Heart left ventricle (tissue), 16 donors: ENCODE measurements at places on chromosomes 3 and 15.

- DNase-seq: no peak
Measured at GRCh38 chr3:26368312-26368711, 254.3 kb upstream of the LRRC3B start.

GRCh38 chr3:159828542-159828943 lies 160.1 kb upstream of the IL12A start:
- no peak for DNase-seq

GRCh38 chr3:101781166-101781565 lies 2.2 kb downstream of the NXPE3 start:
- no peak for DNase-seq

GRCh38 chr15:43799945-43800285 lies at the start of gene SERINC4:
SERINC4 (minus strand) TSS chr15:43800220; CDS start chr15:43799986, 234 bp downstream.
- DNase-seq: no peak

DNA sequence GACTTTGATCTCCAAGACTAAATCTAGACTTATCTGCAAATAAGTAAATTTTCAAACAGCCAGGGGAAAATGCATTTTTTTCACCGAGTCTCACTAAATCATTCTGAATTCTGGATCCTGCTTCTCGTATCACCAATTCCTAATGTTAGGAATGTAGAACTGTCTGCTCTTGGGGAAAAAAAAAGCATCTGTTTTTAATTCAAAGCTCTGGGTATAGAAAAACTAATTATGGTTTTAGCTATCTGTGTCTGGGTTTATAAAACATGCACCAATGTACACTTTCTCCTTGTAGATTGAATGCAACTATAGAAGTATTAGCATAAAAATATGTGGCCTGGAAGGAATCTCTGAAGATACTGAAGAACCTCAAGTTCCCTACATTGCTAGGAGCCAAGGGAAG lies 4.8 kb upstream of the CDAN1 start:
- DNase-seq: no peak

DNA sequence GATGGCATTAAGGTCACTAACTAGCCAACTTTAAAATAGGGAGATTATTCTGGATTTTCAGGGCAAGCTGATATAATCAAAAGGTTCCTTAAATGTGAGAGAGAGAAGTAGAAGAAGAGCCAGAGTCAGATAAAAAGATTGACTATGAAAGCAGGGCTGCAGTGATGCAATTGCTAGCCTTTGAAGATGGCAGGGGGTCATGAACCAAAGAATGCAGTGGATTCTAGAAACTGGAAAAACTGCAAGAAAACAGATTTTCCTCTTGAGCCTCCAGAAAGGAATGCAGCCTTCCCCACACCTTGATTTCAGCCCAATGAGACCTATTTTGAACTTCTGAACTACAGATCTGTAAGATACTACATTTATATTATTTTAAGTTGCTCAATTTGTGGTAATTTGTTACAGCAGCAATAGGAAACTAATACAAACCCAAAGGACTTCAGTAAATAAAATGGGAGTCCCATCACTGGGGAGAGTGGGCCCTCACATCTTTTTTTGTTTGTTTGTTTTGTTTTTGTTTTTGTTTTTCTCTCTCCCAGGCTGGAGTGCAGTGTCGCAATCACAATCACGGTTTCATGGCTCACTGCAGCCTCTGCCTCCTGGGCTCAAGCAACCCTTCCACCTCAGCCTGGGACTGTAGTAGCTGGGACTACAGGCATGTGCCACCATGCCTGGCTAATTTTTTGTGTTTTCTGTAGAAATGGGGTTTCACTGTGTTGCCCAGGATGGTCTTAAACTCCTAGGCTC lies 31.4 kb upstream of the RYK start:
- no peak for DNase-seq

DNA sequence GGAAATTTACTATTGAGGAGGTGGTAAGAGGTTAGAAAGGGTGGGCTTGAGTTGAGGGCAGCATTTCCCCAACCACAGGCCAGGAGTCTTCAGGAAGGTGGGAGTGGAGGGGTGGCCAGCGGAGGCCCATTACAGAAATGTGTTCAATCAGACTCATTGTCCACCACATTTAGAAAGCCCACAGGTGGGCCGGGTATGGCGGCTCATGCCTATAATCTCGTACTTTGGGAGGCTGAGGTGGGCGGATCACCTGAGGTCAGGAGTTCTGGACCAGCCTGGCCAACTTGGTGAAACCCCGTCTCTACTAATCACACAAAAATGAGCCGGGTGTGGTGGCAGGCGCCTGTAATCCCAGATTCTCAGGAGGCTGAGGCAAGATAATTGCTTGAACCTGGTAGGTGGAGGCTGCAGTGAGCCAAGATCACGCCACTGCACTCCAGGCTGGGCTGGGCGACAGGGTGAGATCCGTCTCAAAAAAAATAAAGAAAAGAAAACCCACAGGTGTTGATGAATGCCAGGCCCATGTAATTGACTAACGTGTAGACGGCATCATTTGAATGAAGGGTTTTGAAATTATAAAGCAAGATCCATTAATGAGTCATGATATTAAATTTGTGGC lies 12.2 kb upstream of the SYNM start:
- no peak for DNase-seq

DNA sequence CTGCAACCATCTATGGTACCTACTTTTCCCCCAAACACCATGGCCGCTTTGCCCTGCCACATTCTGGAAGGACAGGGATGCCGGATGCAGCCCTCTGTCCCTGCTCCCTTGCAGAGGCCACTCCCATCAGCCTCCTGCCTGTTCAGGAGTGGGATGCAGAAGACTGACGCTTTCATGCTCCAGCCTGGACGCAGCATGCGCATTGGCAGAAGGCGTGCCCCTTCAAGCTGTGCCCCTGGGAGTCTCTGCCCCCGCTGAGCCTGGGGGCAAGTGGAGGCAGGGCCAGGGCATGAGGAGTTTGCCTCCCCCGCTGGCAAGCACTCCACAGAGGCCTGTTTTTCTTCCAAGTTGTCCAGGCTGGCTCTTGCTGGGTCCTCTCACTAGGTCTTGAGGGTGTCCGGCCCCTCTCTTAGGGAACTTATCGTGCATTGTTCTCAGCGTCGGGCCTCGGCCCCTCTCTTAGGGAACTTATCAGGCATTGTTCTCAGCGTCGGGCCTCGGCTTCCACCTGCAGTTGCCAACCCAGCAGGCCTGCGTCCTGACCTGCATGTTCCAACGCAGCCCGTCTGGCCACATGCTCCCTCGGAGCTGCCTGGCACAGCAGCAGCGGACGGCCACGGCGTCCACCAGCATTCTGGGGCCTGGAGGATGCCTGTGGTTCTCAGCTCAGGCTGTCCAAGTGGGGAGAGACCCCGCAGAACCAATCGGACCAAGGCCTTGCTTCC lies 14.6 kb upstream of the SNRPA1 start:
- DNase-seq: no peak

- no peak for DNase-seq
Measured at GRCh38 chr3:72763751-72764440, 84.3 kb downstream of the SHQ1 start.

DNA sequence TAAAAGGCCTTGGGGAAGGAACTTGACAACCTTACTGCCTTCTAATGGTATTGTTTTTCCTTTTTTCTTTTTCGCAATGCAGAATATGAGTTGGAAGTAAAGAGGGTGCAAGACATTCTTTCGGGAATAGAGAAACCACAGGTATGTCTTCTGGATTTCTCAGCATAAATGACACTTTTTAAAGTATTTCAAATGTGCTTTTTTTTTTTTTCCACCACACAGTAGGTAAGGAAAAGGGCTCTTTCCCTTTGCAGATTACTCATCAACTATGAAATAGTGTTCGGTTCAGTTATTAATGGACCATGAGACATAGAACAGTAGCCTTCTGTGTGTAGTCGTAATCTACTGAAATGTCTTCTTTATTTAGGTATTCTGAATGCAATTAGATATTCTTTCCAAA lies 162.4 kb downstream of the GHSR start:
- no peak for DNase-seq

GRCh38 chr3:148911592-148911991 lies 46.5 kb downstream of the CPA3 start:
- DNase-seq: no peak

DNA sequence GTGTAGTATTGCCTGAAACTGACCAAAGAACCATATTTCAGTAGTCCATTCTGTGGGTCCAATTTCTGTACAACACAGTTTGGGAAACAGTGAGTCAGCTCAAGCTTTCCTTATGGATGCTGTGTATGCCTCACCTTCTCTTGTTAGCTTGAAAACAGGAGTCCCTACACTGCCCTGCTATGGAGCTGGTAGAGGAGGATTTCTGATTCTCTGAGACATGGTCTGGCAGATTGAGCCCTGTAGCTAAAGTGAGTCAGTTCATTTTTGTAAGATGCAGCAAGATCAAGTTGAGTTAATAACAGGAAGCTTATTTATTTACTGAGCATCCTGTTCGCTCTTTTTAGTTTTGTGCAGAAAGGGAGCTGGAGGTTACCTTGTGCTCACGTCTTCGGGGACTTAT lies 424.1 kb upstream of the RBMS3 start:
- DNase-seq: no peak

DNA sequence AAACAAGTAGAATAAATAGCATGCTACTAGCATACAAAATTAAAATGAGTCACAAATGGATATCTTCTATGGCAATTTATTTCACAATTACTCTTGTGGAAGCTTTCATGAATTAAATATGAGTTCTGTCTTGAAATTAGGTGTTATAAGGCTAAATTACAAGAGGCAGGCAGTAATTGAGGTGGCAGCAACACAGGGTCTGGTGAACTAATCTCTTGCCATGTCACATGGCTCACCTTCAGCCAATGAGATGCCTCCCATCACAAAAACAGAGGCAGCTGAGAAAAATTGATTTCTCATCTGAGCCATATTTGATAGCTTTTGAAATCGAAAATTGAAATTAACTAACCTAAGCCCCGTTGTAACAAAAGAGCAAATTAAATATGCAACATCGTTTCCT lies 268.8 kb downstream of the NR2F2 start:
- no peak for DNase-seq
